Mesangial cell (primary cell): ENCODE measurements at places on chromosomes 4 and X. TPM values are rescaled to one million over a fixed set of nuclear protein-coding genes. Genes with fewer than 3 reads are reported as not detected.

The ZCCHC18 gene
- 1.3 and 3.2 TPM in 2 replicates for total RNA-seq

The KIF4A gene
- total RNA-seq: 0.76 and 23.8 TPM in 2 replicates

The PAGE1 gene
- not detected in 2 replicates for total RNA-seq

The ODAM gene
- not detected in 2 replicates for total RNA-seq

The NLGN3 gene
- total RNA-seq: 0.16 and 0.89 TPM in 2 replicates
